ENCODE measurements at places on chromosomes 7 and 10. TPM values are rescaled to one million over a fixed set of nuclear protein-coding genes. Genes with fewer than 3 reads are reported as not detected.

The ADAP1 gene
- total RNA-seq = 15.4 TPM

The CHST15 gene
- total RNA-seq = 3.3 TPM

The PON1 gene
- total RNA-seq = not detected

The CHST3 gene
- total RNA-seq = not detected

DNA sequence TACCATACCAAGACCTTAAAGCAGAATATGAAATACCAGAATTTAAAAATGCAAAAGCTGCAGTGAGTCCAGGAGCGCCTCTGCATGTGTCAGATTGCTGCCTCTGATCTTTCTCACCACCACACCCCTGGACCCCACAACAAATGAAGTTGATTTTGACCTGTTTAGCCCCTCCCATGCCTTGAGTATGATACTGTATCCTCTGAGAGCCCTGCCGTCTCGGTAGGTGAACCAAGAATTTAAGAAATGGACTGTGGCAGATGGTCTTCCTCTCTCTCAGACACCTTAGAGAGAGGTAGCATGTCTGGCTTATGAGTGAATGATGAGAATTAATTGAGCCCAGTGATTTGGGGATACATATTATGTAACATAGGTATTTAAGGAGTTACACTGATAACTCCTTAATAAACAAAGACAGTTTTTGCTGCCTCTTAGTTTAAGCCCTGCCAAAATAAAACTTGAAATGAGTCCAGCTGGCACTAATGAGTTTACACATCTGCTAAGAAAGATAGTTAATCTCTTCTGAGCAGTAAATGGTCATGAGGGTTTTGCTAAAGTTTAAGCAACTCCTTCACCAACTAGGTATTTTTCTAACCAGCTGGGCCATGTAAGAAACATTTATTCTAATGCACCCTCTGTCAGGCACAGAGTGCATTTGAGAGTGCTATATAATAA, 4.5 kb upstream of the TFPI2 start:
- H3K27me3 ChIP-seq = peaks cover 53% of the 10 kb centered on the region
- H3K36me3 ChIP-seq = peaks cover under 1% of the 10 kb centered on the region
- peaks cover 2% of the 10 kb centered on the region for H3K4me1 ChIP-seq
- no peak overlapping the region for H3K27ac ChIP-seq

DNA sequence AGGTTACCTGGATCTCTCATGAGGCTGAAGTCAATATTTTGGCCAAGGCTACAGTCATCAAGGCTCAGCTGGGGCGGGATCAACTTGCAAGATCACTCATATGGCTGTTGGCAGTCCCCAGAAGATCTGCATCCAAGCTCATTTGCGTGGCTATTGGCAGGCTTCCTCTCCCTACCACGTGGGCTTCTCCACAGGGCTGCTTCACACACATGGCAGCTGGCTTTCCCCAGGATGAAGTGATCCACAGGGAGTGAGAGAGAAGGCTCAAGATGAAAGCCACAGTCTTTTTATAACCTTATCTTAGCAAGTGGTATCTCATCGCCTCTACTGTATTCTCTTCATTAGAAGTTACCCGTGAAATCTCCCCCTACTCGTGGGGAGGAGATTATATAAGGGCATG, 167.4 kb downstream of the TMEM26 start:
- no peaks in the 10 kb centered on the region for H3K36me3 ChIP-seq
- DNase-seq = no peak
- H3K27ac ChIP-seq = no peak overlapping the region
- no peak overlapping the region for H3K4me3 ChIP-seq

- H3K4me1 ChIP-seq = peaks cover 3% of the 10 kb centered on the region
- no peaks in the 10 kb centered on the region for H3K27me3 ChIP-seq
- DNase-seq = no peak
- no peak overlapping the region for H3K27ac ChIP-seq
- H3K4me3 ChIP-seq = no peak overlapping the region
These were observed 17.1 kb upstream of the SEPHS1 start for GRCh38 chr10:13365243-13365642.

DNA sequence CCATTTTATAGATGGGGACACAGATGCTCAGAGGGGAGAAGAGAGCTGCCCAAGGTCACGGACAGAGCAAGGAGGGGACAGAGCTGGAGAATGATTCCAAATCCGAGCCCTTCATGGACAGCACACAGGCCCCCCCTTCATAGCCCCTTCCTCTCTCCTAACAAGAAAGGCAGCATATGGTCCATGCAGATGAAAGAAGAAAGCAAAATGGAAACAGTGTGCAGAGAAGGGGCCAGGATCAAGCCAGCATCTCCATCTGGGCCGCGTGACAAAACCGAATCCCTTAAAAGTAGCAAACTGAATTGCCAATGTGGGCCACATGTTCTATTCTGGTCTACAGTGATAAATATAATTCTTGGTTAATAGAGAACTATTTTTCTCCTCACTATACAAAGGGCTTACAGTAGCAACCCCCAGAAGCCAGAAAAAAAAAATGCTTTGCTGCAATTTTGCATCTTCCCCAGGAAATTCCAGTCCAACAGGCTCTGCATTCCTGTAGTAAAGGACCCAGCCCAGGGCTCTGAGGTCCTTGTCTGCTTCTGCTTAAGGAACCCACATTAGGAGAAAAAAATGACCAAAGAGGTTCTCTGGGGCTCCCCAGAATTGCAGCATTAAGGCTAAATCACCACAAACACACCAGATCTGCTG, 7.8 kb downstream of the CPXM2 start:
- H3K4me3 ChIP-seq = no peak overlapping the region
- no peaks in the 10 kb centered on the region for H3K36me3 ChIP-seq
- H3K27me3 ChIP-seq = peaks cover 21% of the 10 kb centered on the region
- no peak overlapping the region for H3K27ac ChIP-seq

DNA sequence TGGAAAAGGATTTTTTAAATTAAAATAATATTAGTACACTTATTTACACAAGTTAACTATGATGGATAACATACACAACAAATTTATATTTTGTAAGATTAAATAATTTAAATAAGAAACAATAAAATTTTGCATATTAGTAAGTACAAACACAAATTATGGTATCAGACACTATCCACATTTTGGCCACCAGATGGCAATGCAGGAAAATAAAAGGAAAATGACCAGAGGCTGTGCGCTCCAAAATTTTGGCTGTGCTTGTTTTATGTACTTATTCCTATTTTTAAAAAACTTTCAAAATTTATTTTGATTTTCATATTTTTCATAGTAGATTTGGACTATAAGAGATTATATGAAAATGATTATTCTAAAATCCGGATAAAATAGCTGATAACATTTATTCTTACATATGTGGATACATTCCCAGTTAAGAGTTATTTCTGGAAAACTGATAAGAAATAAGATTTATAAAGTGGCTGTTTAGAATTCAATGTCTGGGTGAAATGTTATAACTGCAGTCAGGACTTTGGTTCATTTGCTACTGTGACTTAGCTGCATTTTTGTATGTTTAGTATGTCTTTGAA, 274.7 kb upstream of the HGF start:
- no peak overlapping the region for H3K4me3 ChIP-seq
- no peak for DNase-seq
- H3K27me3 ChIP-seq = no peaks in the 10 kb centered on the region
- no peaks in the 10 kb centered on the region for H3K4me1 ChIP-seq

- DNase-seq = no peak
- H3K36me3 ChIP-seq = no peaks in the 10 kb centered on the region
- H3K27ac ChIP-seq = no peak overlapping the region
These were observed 205.3 kb downstream of the HTR7 start for GRCh38 chr10:90652519-90652918.
